ENCODE measurements at places on chromosomes 1 and 21.

DNA sequence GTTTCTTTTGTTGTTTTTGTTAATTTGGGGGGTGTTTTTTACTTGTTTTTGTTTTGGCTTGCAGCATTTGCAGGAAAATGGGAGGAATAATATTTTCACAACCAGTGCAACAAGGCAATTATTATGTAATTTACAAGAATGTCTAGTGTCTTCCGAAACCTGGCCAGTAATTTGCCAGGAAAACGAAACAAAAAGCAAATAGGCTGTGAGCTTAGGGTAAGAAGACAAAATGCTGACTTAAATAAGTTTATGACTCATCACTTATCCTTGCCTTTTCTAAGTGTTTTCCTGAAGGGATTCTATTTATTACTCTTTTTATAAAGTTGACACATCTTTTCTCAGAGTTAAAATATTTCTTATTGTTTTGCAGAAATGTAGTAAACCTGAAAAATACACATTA lies 49.8 kb downstream of the KCNT2 start:
- DNase-seq = no peak

DNA sequence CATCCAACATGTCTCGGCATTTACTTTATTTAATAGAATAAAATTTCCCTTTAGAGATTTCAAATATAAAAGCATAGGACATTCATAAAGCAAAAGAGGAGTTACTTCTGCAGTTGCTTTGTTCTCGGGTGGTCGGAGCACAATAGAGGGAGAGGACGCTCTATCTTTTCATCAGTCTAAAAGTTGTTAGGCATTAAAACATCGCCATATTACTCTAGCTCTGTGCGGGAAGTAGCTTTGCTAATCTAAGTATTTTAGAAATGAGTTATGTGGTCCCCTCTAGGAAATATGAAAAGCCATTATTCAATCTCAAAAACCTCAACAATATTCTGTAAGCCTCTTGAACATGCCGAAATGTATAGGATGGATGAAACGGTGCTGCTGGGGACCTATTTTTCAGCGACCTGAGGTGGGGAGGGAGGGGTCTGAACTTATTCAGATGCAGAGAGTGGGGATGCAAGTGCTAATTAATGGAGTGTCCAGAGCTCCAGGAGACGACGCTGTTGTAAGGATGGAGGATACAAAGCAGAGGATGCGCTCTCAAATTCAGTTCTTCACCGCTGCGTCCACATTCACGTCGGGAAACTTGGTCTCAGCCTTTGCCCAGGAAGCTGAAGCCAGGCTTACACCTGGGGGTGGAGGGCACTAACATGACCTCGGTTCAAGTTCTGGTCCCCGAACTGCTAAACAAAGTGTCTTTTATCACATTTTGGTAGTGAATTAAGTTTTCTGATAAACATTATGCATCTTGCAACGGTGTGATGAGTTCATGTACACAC lies 6.3 kb downstream of the CDKN2C start:
- no peak for DNase-seq

- no peak for DNase-seq
Observed at GRCh38 chr1:3320246-3321152, 134.0 kb upstream of the ARHGEF16 start.

DNA sequence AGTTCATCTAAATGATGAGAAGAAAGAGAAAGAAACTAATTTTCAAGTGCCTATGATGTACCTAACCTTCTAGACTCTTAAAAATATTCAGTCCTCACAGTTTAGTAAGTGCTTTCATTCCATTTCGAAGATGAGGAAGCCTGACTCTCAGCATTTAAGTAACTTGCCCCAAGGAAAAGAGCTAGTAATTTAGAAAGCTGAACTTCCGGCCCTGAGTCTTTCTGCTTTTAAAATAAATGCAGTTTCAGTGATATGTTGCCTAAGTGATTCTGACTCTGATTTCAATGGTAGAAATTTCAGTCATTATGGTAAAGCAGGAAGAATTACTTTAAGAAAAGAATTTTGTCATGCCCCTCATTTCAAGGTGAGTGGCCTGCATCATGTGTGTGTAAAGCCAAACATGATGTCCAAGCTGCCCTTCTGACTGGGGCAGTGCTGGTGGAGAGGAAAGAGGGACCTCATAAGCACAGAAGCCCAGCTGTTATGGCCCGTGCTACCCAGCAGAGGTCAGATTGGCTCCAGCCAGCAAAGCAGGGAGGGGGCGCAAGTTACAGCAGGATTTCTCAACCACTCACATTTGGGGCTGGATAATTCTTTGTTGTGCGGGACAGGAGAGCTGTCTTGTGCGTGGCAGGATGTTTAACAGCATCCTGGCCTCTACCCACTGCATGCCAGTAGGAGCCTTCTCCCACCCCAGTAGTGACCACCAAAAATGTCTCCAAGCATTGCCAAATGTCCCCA lies 10.7 kb downstream of the ATP1A4 start:
- DNase-seq = no peak

DNA sequence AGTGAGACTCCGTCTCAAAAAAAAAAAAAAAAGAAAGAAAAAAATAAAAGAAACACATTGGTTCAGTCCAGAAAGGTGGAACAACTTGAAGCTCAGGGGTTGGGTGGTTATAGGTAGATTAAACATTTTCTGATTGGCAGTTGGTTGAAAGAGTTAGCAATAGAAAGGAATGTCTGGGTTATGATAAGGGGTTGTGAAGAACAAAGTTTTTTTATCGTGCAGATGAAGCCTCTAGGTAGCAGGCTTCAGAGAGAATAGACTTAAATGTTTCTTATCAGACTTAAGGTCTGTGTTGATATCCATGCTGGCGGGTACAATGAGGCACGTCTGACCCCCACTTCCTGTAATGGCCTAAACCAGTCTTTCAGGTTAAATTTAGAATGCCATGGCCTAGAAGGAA lies 45.0 kb upstream of the PDE9A start:
- DNase-seq = no peak

DNA sequence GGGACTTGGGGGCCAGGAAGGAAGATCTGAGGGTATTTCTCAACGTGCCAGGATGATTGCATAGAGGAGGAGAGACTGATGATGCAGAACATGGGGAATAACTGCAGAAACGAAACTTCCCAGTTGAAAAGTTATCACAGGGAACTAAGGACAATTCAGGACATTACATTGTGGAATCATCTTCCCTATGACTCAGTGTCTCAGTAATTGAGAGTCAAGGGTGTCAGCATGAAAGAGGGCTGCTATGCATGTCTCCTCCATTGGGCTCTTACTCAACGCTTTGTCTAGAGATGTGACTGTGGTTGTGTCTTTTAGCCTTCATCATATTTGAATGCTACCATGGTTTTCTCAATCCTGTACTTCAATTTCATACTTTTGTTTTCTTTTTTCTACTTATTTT lies 48.9 kb upstream of the PTGFR start:
- no peak for DNase-seq

DNA sequence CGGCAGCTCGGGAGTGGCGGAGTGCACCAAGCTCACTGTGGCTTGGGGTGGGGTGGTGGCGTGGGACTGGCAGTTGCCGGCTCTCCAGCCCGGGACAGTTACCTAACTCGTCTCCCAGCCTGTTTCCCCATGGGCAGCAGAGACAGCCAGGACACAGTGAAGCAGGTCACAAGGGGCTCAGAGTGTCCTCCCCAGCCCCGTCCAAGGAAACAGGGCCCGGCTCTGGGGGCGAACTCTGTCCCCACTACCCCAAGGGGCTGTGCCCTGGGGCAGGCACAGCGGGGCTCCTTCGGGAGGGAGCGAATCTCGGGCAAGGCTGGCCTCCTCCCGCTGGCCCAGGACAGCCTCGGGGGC lies 759 bp downstream of the GPR157 start:
- DNase-seq = no peak

GRCh38 chr1:198696211-198696610 lies 57.4 kb downstream of the PTPRC start:
- DNase-seq = no peak

- no peak for DNase-seq
Observed at GRCh38 chr21:30676737-30677136, 34.1 kb downstream of the KRTAP20-3 start.

DNA sequence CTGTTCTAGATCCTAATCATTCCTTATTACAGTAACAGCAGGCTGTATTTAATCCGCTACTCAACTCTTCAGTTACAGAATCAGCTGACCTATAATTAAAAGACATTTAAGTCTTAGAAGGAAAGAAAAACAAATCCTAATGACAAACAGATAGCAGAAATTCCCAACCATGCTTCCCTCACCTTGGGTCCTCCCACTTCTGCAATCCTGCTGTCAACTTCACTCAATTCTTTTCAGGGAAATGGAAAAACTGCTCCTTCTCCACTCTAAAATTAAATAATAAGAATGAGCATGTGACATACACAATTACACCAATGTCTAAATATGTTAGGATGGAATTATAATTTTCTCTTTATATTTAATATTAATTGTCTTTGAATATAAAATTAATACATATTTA lies 182.6 kb upstream of the LYPLAL1 start:
- DNase-seq = no peak

DNA sequence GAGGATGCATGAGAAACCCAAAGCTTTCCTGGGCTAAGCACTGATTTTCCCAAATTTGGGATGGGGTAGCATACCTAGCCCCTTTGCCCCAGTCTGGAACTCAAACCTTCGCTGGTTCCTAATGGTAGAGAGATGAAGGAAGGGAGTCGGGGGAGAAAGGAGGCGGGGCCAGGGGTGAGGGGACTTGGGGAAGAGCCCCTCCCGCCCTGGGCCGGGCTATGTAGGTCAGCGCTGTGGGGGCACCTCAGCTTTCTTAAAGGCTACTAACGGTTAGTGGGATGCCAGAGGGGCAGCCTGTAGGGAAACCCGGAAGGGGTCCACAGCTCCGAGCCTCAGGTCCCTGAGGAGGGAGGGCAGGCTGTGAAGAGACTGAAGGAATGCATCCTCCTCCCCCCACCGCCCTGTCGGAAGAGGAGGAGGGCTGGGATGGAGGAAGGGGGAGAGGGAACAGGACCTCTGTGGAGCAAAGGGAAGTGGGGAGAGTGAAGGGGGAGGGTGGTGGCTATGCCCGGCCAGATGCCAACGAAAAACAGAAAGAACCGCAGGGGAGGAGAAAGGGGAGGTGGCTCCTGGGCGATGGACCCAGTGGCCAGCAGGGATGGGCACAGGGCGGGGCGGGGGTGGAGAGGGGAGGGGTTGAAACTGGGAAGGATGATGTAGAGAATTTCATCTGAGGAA lies 1.3 kb downstream of the CADM3 start:
- no peak for DNase-seq

- no peak for DNase-seq
Observed at GRCh38 chr1:239722035-239722434, 335.7 kb downstream of the CHRM3 start.

DNA sequence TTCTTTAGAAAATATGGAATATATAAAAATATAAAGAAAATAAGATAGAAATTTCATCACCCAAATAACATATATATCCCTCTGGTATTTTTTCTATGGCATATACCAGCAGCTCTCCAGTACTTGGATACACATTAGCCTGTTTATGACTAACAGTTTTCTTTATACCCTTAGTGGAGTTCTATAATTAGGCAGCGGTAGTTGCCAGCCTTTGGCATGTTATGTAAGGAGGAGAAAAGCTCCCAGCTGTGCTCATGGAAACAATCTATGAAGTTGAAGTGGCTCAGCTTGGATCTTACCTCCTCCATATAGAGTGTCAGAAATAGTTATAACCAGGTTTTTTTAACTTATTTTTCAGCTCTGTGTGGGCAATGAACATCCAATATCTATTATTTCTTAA lies 1636.8 kb downstream of the AMY1C start:
- DNase-seq = no peak

DNA sequence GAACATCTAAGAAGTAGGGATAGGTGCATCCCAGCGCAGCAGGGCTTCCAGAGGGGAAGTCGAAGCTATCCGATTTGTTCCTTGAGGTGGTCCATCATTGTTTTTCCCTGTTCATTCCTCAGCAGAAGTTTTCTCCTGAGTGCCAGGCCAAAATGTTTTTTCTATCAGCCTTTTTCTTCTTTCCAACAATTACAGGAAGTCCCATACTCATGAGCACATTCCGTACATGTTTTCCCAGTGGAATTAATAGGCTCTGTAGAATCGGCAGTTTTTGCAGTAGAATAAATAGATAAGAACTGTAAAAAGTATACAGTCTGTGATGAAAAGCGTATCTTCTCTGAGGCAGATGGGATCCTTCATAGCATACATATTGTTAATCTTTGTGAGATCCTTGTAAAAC lies 24.8 kb downstream of the CD101 start:
- no peak for DNase-seq

Data from stimulated activated CD4-positive, alpha-beta T cell treated with anti-CD3 and anti-CD28 coated beads, Interleukin-15, amount 100 ng/mL, for 48 hours (primary cell).